NCI-H2029 treated with DMSO at 0.1 percent for 48 hours (cell line): ENCODE measurements at places on chromosomes 4 and X.

DNA sequence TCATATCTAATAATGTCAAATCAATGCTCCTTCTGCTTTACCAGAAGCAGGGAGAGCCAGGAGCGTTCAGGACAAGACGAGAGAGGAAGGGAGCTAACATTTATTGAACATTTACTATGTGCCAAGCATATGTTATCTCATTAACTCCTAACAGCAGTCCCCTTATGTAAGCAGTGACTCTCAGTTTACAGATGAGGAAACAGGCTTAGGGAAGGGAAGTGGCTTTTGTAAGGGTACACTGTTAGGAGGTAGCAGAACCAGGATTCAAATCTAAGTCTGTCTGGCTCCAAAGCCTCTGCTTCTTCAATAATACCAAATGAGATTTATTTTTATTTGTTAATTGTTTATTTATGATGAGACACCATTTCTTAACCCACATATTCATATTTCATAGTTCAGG is 2.6 kb upstream of the STARD8 start:
- no peak for DNase-seq

- no peak for DNase-seq
These were observed 51.6 kb upstream of the NHS start for GRCh38 chrX:17323397-17323796.

GRCh38 chr4:2281575-2282343 is 19.9 kb upstream of the MXD4 start:
- DNase-seq, result no peak

- no peak for DNase-seq
These were observed 362.0 kb upstream of the BOD1L1 start for GRCh38 chr4:13989501-13989900.

DNA sequence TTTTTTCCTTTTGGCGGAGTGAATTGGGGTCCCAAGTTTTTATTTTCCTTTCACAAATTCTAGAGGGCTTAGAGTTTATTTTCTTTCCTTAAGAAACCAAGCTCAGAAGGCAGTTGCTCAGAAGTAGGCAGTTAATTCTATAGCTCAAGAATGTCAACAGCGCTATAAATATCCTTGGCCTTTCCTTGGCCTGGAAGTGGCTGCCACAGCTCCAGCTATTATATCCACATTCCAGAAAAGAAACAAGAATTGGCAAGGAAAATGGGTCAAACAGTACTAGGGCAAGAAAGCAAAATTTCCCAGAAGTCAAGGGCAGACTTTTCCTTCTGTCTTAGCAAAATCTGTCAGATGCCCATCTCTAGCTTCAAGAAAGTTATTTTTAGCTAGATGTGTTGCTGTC is 31.0 kb downstream of the SLC10A6 start:
- DNase-seq, result no peak

DNA sequence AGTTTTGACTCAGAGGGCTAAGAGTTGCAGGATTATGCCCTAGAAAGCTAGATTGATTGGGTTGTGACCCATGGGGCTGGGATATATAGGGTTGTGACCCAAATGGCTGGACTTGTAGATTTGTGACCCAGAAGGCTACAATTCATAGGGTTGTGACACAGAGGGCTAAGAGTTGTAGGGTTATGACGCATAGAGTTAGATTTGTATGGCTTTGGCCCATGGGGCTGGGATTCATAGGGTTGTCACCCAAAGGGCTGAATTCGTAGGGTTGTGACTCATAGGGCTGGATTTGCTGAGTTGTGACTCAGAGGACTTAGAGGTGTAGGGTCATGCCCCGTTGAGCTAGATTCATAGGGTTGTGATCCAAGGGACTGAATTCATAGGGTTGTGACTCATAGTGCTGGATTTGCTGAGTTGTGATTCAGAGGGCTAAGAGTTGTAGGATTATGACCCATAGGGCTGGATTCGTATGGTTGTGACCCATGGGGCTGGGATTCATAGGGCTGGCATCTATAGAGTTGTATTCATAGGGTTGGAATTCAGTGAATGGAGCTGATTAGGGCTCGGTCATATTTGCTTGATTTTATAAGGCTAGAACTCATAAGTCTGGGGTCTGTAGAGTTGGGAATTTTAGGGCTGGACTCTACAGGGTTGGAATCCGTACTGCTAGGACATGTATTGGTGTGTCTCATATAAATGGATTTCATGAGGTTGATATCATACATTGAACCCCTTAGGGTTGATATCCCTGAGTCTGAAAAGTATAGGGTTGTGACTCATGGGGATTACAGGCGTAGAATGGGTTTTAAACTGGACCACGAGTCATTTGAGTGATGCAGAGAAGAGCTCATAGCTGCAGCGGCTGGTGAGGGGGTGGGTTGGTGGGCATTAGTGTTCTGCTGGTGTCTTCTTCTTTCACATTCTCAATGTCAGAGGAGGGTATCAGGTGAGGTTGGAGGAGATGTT is 125.7 kb downstream of the CRLF2 start:
- no peak for DNase-seq

GRCh38 chrX:134743091-134743490 is 84.8 kb upstream of the PLAC1 start:
- no peak for DNase-seq

DNA sequence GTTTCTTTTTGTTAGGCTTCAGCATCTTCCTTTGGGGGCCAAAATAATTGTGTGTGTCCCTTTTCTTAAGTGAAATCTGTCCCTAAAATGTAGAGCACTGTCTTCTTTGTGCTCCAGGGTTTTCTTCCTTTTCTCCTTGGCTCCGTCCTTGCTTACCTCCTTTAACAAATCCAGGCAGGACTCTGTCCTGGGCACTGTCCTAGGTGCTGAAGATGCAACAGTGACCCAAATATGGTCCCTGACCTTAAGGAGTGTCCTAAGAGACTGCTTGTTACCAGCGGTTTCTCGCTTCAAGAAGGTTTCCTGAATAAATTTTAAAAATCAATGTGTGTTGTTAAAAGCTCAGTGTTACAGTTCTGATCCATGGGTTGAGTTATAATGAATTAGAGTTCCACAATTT is 471.8 kb downstream of the KCNIP4 start:
- no peak for DNase-seq

DNA sequence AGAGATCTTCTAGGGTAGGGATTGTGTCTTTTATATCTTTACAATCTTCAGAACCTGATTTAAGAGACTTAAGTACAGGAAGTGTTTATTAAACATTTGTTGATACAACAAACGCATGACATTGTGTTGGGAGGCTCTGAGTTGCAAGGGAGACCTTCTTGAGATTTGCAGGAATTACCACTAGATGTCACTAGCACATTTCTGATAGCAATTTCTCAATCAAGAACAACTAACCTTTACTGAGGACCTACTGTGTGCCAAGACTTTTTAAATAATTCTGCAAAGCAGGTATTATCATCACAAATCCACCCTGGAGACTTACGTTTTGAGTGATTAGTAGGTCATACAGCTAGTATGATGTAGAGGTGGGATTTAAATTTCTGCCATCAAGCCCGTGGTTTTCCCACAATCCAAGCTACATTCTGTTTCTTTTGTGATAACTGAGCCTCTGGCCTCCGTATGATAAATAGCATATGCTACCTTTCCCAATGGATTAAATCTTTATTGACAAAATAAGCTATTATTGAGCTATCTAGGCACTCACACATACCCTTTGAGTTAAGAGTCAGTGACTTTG is 986.0 kb downstream of the CCSER1 start:
- DNase-seq, result peak; percentile 20

- DNase-seq, result no peak
These were observed 179.5 kb upstream of the TBL1X start for GRCh38 chrX:9285342-9285771.

DNA sequence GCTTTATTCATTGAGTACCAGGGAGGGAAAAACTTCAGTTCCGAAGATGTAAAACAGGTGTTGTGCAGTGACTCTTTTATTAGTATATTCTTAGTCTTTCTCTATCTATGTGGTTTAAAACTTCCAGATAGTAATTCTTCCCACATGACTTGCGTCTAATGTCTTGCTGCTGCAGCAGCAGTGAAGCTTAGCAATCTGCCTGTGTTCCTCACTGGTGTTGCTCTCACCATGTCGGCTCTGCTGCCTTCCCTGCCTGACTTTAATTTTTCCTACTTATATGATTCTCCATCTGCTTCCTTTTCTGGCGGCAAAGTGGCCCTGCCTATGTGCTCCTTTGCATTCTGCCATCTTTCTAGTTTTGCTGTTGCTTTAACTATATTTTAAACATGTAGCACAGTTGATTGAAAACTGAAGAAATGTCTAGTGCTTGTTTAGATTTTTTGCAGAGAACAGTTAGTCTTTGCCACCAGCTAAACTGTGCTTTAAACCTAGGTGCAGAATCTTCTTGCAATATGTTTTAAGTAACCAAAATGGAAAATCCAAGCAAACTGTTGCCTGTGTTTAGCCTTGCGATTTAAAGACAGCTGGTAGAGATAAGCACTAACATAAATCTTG is 1934.2 kb upstream of the IGFBP7 start:
- no peak for DNase-seq

- no peak for DNase-seq
These were observed 303.7 kb downstream of the ARHGAP24 start for GRCh38 chr4:85778632-85779131.

GRCh38 chr4:81509822-81510221 is 38.1 kb upstream of the RASGEF1B start:
- no peak for DNase-seq

- no peak for DNase-seq
These were observed 27.2 kb downstream of the OCIAD1 start for GRCh38 chr4:48858130-48858529.

- DNase-seq, result no peak
These were observed 296.2 kb upstream of the AMOT start for GRCh38 chrX:113136836-113137235.

GRCh38 chr4:187370918-187371317 is 624.7 kb upstream of the ZFP42 start:
- no peak for DNase-seq

GRCh38 chr4:131632877-131633276 is 1516.2 kb upstream of the PCDH10 start:
- DNase-seq, result no peak

DNA sequence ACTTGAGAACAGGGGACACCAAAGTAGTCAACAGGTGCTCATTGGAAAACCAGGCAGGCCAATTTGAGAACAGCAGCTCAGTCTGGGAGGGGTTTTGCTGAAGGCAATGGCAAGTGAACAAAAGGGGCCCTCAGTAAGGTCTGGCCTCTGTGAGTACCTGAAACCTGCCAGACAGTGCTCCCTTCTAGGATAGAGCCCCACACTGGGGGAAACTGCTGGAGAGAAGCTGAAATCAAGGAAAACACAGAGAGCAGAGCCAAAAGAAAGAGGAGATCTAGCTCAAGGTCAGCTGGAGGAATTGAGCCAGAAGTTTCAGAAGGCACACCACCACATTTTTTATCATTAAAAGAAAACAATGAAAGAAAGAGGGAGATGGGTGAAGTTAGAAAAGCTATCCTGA is 28.2 kb downstream of the PNMA6E start:
- no peak for DNase-seq

- no peak for DNase-seq
These were observed 24.0 kb downstream of the HAND2 start for GRCh38 chr4:173505924-173506518.

GRCh38 chr4:72341432-72341820 is 227.6 kb downstream of the ADAMTS3 start:
- no peak for DNase-seq

DNA sequence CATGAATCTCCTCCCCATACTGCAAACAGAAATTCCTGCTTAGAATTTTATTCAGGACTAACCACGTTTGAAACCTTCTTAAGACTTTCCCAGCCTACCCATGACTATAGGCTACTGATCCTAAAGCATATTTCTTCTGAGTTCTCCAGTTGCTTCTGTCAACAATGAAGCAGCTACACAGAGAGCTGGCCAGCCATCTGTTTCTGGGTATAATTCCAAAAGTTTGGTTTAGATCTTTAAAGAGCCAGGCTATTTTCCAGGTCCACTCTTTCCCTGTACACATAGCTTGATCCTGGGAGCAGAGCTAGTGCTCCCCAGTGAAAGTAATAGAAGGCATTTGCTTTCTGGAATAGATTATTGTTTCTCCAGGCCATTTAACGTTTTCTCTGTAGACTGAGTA is 4.0 kb upstream of the ITM2A start:
- no peak for DNase-seq

DNA sequence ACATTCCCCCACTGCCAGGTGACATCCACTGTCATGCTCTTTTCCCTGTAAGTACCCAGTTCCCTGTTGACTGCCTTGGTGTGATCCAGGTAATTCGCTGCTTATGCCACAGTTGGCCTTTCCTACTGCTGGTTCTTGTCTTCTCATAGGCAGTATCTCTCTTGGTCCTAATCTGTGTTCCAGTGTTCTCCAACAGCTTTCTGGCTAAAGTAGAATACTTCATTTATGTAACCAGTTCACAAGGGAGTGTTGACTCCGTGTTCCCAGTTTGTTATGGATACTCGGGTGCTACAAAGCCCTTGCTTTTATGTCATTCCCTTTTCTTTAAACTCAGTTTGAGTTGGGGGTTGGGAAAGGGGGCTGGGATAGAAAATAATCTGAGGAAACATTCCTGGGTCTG is 98.4 kb downstream of the RS1 start:
- DNase-seq, result no peak

DNA sequence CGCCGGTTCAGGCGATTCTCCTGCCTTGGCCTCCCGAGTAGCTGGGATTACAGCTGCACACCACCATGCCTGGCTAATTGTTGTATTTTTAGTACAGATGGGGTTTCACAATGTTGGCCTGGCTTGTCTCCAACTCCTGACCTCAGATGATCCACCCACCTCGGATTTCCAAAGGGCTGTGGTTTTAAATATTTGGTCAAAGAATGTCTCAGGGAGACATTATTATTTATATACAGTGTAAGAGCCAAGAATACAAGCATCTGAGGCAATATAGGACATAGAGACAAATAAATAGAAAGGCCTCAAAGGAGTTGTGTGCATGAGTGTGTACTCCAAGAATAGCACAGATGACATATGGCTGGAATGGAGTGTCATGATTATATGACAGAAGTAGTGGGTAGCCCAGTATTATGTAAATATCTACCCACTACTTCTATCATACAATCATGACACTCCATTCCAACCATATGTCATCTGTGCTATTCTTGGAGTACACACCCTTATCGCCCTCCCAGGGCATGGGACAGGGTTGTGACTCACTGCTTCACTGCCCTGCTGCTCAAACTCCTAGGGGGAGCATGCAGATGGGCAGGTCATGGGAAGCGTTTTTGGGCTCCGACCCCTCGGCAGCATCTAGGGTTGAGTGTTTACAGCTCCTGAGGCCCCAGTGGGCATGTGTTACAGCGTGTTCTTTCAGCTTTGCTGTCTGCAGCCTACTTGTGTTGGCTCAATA is 1649.8 kb upstream of the PCDH10 start:
- DNase-seq, result no peak

GRCh38 chrX:130915302-130915701 is 12.3 kb upstream of the ENOX2 start:
- no peak for DNase-seq
